ENCODE measurements at places on chromosomes 2 and 18.
A peak's percentile ranks its signal among the peaks of the same experiment; 100 is the strongest.

DNA sequence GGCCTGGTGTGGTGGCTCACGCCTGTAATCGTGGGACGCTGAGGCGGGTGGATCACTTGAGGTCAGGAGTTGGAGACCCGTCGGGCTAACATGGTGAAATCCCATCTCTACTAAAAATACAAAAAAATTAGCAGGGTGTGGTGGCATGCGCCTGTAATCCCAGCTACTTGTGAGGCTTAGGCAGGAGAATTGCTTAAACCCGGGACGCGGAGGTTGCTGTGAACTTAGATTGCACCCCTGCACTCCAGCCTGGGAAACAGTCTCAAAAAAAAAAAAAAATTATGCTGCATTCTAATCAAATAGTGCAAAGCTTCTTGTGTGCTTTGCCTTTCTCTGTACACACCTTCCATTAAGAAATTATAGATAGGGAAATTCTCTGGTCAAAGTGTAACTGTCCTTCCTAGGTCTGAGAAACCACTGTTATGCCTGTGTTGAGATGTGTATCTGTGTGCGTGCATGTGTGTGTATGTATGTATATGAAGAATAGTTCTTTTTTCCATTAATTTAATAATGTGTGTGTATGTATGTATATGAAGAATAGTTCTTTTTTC, 2.5 kb downstream of the CD28 start:
- no peak for DNase-seq

DNA sequence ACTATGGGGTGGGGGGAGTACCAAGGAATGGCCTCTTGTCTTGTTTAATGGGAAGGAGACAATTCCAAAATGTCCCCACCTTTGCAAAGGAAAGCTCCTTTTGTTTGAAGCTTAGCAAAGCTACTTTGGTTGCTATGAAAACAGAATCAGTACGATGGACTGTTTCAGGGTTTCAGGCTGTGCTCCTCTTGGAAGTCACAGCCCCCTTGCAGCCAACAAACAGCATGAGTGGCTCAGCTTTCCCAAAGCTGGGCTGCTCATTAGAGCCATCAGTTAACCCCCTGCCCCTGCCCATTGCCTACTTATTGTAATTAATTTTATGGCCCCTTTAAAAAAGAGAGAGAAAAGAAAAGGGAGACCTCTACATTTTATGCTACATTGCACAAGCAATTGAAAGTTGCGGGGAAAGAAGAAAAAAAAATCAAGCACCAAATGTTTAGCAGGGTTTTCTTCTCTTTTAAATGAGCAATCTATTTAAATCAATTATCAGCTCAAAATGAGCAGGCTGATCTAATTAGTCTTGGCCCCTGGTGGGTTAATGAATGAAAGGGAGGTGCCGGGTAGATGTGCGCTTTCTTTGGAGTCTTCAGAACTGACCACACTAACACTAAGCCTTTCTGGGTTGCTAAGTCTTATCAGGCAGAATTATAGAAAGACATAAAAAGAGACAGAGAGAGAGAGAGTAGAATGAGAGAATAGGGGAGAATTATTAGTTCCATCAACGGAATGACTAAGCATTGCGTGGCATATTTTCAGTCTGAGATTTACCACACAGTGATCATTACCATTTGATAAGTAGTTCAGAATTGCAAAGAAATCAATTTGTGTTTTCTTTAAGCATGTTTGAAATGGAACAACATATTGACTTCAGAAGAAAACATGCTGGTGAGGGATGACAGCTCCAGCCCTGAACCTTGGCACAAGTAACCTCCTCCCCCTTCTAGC, 284.9 kb downstream of the INSIG2 start:
- no peak for DNase-seq

GRCh38 chr2:71379086-71379485, 47.5 kb downstream of the ZNF638 start:
- DNase-seq: no peak

DNA sequence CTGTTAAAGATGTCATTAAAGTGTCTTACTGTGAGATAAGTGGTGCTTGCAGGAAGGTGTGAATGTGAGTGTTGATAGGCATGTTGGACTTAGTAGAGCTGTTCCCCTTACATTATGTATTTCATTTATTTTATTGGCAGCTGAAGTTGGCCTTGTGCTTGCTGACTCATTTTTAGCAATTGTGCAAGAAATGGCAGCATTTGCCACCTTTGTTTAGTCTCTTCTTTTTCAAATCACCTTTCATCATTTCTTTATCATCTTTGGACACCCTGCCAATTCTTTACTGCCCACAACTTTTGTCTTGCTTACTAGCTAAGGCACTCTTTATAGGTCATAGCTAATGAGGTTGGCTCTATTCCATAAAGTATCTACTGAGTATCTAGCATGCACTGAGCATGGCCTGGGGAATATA, 130.3 kb upstream of the LYPD6 start:
- DNase-seq: no peak

DNA sequence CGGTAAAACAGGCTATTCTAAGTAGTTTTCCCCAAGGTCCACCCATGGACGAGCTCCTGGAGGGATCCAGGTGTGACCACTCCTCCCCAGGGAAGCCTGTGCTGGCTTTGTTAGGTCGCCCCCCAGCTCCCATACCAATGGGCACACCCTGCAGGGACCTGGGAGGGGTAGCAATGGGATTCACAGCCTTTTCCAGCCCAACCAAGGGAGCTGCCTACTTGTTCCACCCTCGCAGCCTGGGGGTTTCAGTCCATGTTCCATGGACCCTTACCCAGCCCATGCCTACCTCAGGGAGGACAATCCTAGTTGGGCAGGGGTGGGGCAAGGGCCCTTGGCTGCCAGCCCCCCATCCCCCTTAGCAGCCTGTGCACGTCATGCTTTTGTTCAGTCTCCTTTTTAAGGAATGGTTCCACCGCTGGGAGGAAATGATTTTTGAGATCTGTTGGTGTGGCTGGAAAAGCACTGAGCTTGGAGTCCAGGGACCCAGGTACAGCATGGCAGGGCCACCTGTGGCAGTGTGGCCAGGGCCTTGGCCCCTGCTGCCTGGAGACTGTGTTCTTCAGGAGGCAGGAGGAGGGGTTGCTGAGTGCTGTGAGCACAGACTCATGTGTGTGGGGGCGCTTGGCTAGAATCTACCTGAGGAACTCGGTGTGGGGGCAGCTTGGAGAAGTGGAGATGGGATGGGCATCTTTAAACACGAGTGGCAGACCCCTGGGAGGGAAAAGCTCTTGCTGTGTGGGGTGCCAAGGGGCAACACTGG, 166.8 kb downstream of the TWIST2 start:
- DNase-seq: no peak

DNA sequence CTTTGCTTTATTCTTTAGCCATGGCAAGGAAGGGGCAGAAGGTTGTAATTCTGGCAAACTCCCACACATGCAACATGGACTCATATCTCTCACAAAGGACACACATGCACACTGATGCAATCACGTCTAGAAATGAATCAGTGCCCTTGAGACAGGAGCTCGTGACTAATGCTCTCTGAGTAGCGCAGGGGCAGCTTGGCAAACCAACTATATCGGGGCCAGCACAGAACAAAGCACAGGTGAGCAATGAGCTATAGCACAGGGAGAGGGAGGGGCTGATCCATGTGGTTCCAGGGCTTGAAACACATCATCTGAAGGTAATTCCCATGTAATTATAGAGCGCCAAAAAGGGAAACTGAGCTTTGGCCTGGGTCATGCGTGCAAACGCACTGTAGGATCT, 165.2 kb upstream of the KLF7 start:
- DNase-seq: peak; percentile 3

GRCh38 chr2:236307641-236308040, 43.4 kb upstream of the ASB18 start:
- DNase-seq: no peak

GRCh38 chr2:43593254-43593653, 2.6 kb downstream of the THADA start:
- no peak for DNase-seq

GRCh38 chr18:56563568-56563967, 74.8 kb downstream of the TXNL1 start:
- no peak for DNase-seq

GRCh38 chr2:41989501-41990180, 58.2 kb upstream of the PKDCC start:
- no peak for DNase-seq

GRCh38 chr2:16625759-16626158, 39.9 kb downstream of the CYRIA start:
- DNase-seq: no peak

DNA sequence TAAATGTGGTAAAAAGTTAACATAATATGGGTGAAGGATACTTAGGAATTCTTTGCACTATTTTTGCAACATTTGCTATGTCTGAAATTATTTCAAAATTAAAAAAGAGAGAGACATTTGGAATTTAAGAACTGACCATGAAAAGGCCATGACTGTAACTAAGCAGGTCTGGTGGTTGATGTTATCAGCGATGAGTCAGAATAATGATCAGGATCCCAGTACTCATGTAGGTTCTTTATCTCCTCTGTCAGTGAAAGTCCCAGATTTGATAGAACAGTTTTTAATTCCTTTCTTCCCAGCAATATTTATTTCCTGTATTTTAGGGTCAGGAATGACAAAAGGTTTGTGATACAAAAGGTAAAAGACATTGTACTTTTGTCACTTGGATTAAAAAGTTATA, 242.4 kb upstream of the ZNF521 start:
- DNase-seq: no peak

- no peak for DNase-seq
These were observed 7.9 kb downstream of the IMPA2 start for GRCh38 chr18:11989174-11989573.

DNA sequence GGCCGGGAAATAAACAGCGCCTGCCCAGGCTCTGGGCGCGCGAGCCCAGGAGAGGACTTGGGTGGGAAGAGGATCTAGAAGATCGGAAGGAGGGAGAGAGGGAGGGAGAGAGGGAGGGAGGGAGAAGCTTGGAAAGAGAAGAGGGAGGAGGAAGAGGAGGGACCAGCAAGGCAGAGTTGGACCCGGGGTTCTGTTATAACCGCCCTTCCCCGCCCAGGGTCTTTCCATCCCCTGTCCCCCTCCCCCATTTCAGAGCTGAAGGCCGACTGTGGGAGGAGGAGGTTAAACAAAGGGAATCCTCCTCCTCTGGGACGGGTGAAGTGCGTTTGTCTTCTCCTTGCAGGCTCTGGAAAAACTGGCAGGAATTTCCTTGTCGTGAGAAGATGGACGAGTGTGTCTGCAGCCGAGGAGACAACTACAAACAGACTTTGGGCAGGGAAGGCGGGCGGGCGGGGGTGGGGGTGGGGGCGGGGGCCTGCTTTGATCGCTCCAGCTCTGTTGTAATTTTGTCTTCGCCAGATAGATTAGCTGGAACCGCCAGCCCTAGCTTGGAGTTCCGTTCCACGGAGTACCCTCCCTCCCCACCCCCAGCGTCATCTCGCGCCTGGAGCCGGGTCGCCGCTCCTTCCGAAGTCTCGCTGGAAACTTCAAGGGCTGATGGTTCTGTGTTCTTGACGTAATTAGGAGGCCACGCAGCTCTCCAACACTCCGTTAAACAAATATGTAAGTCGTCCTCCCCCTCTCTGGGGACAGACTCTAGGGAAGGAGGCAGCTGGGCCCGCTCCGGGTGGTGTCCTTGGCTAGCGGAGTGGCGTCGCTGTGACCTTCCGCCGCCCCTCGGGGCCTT, 6.4 kb upstream of the SP9 start:
- DNase-seq: no peak

DNA sequence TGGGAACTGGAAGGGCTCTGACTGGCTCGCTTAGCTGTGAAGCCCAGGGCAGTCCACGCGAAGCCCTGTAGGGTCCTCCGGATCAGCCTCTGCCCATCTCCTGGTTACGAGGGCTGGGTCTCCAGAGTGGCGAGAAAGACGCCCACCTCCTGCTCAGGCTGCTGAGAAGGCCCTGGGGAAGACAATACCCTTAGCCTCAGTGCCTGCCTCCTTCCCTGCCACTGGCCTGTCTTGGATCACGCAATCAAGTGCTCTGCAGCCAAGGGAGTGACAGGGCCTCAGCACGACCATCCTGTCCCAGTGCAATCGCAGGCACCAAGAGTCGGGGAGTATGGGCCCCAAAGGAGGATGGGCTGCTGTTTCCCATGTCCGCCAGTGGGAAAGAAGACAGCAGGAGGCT, 165.7 kb upstream of the GLI2 start:
- no peak for DNase-seq

DNA sequence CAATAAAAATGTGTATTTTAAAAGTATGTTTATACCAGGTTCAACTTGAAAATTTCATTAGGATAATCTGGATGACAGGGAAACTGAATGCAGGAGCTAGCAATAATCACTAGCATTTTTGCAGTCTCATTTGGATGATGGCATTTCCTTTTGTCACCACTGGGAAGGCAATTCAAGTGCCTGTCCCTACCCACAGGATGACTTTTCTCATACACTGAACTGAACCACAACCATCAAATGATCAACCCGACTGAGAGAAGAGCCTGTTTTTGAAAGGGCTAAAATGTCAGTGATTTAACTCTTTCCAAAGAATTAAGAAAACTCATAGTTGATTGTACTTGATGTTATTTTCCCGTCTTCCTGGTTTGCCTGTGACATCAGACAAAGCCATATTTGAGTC, 115.0 kb downstream of the FAM124B start:
- no peak for DNase-seq

DNA sequence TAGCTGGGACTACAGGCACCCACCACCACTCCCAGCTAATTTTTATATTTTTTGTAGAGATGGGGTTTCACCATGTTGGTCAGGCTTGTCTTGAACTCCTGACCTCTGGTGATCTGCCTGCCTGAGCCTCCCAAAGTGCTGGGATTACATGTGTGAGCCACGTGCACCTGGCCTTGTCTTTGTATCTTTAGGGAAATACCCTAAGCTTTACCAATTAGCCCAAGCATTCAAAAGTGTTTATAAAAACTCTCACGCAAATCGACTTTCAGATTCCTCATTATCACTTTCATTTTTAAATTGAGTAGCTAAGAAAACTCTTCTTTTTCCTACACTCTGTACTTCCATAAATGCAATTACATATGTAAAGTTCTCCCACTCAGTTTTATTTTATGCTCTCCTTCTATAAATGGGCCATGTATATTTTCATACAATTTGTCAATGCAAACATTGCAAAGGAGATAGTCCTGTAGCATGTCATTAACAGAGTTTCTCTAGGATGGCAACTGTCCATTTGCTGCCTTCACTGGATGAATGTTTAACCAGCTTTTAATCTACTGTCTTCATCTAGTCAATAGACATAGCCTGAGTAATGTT, 326.2 kb upstream of the LRATD1 start:
- DNase-seq: no peak

DNA sequence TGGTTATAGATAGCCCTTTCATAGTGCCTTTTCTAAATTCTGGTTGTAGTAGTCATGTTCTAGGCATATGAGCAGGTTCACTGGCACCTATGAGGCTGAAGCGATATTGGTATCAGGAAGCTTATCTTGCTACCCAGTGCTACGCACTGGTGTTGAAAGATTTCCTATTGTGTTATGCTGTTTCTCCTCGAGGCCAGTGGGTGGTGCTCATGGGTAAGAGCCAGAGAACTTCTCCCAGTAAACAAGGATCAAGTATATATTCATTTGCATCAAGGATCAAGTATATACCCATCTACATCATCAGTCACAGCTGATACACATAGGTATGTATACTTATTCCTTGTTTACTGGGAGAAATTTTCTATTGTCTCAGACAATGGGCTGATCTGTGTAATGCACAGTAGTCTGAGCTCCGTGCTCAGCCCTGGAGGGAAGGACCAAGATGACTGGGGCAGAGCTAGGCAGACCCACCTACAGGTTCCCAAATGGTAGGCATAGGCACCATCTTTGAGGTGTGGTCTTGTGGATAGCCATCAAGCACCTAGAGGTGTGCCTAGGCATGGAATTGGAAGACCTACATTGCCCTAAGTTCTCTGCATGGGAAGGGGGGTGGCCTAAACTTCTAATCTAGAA, 101.2 kb upstream of the GALNT13 start:
- DNase-seq: no peak

Measured in GOT3 (cell line).